ENCODE measurements at places on chromosomes 7 and 10.

DNA sequence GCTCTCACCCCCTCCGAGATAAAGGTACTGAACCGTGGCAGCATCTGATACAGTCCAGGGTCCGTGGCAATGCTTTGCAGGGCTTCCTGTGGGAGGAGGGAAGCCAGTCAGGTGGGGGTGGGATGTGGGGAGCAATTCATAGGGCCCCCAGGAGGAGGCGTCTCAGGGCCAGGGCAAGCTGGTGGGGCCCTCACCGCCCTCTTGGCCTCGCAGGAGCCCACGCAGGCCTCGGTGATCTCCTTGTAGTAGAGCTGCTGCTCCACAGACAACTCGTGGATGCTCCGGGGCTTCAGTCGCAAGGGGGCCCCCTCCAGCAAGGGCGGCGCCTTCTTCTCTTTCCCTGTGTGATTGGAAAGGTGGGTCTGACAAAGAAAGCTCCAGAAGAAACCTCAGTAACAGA lies 7.2 kb downstream of the TAF6 start:
- DNase-seq: no peak

GRCh38 chr7:115252461-115252860 lies 330.6 kb downstream of the MDFIC start:
- no peak for DNase-seq

- peak; percentile 40 for DNase-seq
Measured at GRCh38 chr10:118873091-118873737, 118.4 kb upstream of the CACUL1 start.

- DNase-seq: no peak
Measured at GRCh38 chr10:101552442-101552841, 35.6 kb downstream of the POLL start.

- no peak for DNase-seq
Measured at GRCh38 chr7:152587366-152587765, 88.6 kb downstream of the XRCC2 start.

- peak; percentile 41 for DNase-seq
Measured at GRCh38 chr7:130878785-130879184, 144.8 kb upstream of the KLF14 start.

DNA sequence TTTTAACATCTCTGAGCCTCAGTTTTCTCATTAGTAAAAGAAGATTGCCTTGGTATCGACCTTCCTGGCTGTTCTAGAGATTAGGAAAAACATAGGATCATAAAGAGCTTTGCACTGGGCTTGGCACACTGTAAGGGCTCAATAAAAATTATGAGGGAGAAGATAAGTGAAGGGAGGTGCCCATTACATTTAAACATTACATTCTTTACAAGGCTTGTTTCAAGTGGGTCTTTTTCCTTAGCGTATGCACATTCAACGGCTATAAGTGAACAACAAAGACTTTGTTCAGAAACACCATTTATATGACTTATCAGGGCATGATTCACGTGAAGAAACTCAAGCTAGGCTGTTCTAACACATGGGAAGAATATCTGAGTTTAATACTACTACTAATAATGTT lies 351.9 kb upstream of the NPVF start:
- DNase-seq: no peak

- DNase-seq: peak; percentile 48
Measured at GRCh38 chr7:24842449-24843241, 85.4 kb upstream of the GSDME start.

DNA sequence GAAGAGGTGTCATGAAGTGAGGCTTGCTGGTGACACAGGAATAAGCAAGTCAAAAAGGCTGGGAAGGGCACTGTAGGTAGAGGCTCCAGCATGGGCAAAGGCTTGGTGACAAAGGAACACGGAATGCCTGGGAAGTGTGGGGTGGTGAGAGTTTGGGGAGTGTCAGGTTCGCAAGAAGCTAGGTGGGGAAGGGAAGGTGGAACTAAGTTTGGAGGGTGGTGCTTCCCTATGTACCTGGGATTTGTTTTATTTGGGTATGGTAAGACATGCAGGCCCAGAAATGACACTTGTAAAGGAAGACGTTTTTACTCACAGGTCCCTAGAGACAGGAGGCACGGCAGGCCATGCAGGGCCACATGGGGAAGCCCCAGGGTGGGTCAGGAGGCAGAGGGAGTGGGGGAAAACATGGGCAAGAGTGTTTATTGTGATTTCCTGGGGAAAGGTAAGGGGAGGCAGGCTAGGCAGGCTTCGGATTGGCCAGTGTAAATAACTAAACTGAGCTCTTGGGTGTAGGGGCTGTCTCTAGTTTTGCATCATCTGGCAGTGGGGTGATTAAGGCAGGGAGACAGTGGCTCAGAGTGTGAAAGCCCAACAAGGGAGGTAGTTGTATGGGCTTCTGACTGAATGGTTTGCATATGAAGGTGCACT lies 52.1 kb downstream of the SH2D4B start:
- DNase-seq: no peak

Data from ELR (cell line).